ENCODE measurements at places on chromosomes 3 and 15.

DNA sequence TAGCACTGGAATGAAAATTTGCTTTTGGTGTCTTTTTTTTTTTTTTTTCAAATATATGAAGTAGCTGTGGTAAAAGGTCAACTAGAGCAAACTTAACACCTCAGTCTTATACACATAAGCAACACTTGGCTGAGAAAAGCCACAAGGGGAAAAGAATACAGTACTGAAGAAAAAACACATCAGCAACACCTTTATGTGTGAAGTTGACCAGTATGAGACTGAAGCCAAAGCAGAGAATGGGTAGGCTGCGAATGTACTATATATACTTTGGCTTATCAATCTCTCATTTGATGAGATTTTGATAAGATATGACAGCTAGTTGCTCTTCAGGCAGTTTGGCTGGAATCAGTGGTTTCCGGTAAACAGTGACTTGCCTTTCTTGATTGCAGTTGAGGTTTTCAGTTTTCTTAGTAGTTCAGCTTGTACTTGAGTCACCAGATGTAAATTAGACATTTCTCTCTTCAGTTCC, 22.0 kb upstream of the ZCWPW2 start:
- no peak for DNase-seq

DNA sequence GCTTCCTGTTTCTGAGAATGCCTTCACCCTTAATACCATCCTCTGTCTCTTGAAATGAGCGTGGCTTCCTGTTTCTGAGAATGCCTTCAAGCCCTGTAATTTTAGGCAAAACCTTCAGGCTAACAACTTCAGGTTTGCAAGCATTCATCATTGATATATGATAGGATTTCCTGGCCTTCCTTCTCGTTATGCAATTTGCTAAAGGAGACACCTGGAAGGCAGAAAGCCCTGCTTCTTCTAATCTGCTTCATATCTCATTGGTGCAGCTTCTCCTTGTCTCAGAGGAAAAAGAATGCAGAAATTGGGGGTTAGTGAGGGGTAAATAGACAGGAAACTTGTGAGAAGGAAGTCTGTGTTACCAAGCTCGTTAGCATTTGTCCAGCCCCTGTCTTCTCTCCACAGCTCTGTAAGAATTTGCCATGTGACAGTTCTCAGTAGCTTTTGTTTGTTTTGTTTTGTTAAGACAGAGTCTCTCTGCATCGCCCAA, 7.3 kb downstream of the ARL6IP5 start:
- DNase-seq: no peak

- DNase-seq: no peak
These were observed 36.7 kb upstream of the MFGE8 start for GRCh38 chr15:88949734-88950400.

DNA sequence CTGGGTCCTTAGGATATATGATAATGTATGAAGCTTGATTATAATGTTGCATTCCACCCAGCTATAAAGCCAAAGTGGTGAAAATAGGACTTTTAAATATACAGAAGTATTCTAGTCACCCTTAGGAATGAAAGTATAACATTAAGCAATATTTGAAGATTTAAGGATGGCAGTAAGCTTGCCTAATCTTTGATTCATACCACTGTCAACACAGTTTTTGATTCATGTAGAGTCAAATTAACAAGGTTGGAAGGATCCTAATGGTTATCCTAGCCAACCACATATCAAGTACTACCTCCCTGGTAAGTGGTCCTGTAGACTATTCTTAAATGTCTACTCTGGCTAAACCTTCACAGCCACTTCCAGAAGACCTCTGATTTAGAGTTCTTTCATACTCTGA, 18.6 kb downstream of the ARIH1 start:
- DNase-seq: no peak

DNA sequence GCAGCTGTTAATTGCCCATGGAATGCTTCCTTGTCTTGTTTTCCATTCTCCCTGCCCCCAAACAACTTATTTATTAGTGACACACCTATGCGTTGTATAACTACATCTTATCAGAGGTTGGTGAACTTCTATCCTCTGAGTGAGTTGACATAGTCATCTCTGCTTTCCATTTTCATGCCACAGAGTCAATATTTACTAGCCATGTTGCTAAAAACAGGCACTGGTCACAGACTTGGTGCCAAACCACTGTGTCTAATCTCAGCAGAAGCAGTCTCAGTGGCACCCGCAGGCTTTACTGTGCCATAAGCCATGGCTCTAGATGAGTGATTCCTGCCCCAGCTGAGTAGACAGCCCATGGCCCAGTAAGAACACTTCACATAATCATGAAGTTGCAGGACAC, 26.5 kb downstream of the DAPK2 start:
- peak; percentile 89 for DNase-seq

GRCh38 chr15:90558171-90558573, 28.4 kb downstream of the CRTC3 start:
- peak; percentile 52 for DNase-seq

- DNase-seq: no peak
These were observed 58.7 kb upstream of the FNDC3B start for GRCh38 chr3:171980578-171981270.

- no peak for DNase-seq
These were observed 62.4 kb upstream of the GOLGA6B start for GRCh38 chr15:72592097-72592496.

GRCh38 chr3:42635111-42635510, 18.4 kb upstream of the ZBTB47 start:
- no peak for DNase-seq

DNA sequence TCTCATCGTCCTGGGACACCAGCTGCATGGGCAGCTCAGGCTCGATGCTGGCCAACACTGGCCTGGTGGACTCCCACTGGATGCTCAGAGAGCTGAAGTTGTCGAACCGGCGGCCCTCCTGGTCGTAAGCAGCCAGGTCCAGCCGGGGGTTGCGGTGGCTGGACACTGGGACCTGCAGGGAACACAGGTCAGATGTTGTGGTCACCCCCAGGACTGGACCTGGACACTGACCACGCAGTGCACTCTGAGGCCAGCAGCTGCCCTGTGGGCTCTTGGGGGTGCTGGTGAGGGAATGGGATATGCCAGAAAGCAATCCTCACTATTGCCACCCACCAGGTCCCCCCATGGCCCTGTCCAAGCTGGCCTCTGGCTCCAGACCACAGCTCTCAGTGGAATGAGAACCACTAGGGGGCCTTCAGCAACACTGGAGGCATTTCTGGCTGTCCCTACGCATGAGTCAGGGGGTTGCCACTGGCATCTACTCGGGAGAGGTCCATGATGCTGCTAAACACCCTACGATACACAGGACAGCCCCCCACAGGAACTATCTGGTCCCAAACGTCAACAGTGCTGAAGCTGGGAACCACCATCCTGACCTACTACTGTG, 66.1 kb downstream of the NUP210 start:
- no peak for DNase-seq

- DNase-seq: peak; percentile 62
These were observed 43.5 kb upstream of the RAF1 start for GRCh38 chr3:12707449-12707848.

DNA sequence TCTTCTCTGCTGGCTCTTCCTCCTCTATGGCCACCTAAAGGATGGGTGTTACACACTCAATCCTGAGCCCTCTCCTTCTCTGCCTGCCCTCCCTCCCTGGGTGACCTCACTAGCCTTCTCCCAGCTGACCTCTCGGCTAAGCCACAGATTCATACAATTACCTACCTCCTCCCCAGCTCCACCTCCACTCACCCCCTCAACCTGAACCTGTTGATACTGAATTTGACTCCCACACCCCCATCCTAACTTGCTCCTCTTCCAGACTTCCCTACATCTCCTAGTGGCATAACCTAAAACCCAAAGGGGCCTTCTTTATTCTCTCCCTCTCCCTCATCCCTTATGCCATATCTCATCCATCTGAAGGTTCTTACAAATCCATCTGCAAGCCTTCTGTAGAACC, 17.1 kb downstream of the HOMER2 start:
- DNase-seq: no peak

DNA sequence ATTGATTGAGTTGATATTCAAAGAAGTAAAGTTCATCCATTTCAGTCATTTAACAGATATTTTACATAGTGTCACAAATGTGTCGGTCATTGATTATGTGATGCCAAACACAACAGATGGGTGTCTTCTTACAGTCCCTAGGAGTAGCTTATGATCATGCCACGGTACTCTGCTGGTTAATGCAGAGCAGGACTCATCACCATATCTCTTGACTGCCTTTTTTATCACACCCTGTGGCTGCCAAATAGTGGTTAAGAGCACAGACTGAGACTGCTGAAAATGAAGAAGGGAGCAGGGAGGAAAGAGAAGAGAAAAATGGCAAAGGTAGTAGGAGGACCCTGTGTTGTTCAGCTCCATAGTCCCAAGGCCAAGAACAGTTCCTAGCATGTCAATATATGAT, 12.8 kb upstream of the TIMMDC1 start:
- no peak for DNase-seq

DNA sequence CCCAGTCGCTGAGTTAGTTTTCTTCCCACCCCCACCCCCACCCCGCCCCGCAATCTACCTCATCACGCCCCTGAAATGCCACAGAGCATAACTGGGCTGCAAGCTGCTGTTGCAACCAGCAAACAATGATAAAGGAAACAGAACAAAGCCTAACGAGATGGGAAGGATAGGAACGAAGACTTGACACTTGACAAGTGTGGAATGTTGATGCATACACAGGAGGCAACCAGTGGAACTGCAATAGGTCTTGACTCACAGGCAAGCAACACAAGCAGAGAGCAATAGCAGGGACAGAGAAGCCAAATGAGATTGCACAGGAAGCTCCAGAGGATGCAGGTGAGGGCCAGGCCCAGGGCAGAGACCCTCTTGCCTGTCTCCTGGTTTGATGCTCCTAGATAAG, 225.9 kb downstream of the IGSF11 start:
- DNase-seq: no peak

- no peak for DNase-seq
These were observed 75.7 kb upstream of the BNIP2 start for GRCh38 chr15:59764775-59765174.

GRCh38 chr15:62964251-62964650, 78.3 kb upstream of the TPM1 start:
- peak; percentile 61 for DNase-seq

GRCh38 chr15:68429691-68430470, 2.1 kb downstream of the ITGA11 start:
- no peak for DNase-seq

All from gastrocnemius medialis (tissue), 4 donors.